Kidney tubule cell (primary cell): ENCODE measurements at places on chromosomes 6 and 20.
A peak's percentile ranks its signal among the peaks of the same experiment; 100 is the strongest.

DNA sequence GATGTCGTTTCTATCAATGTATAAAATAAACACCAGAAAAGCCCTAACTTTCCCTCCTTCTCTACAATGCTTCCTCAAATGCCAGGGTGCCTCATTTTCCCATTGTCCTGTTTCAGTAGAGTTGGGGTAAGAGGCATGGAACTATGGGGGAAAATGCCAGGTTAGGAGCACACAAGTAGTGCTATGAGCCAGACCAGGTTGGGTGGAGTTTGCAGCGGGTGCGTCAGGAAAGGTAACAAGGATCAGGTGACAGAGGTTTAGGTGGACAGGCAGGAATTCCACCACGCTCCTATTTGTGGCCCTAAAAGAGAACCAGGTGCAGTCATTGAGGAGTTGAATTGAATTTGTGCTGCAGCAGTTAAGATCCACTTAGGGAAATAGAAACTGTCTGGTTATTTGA is 36.5 kb downstream of the SYTL3 start:
- no peak for DNase-seq

- peak; percentile 58 for DNase-seq
Observed at GRCh38 chr6:139494376-139494990, 120.0 kb upstream of the CITED2 start.

DNA sequence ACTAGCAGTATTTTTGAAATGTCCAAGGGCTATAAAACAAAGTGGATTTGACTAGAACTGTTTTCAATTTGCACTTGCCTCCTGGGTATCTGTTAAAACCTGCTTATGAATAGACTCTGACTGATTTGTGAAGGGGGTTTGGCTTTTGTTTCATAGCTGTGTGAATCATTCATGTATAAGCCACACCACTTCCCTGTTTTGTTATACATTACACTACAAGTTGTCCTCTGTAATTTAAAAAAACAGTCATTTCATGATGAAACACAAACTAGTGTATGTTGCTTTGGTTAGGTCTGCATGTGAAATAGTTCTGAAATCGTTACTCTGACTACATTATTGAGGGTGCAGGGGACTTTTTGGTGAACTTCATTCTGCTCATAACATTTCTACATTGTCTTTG is 121.7 kb downstream of the NKAIN2 start:
- peak; percentile 79 for DNase-seq

GRCh38 chr6:10205120-10205519 is 209.8 kb downstream of the TFAP2A start:
- no peak for DNase-seq

- DNase-seq = no peak
Observed at GRCh38 chr6:43547222-43547621, 28.6 kb downstream of the XPO5 start.

GRCh38 chr6:111027219-111027618 is 45.4 kb downstream of the RPF2 start:
- no peak for DNase-seq

GRCh38 chr6:14573703-14574290 is 456.2 kb downstream of the CD83 start:
- DNase-seq = no peak

DNA sequence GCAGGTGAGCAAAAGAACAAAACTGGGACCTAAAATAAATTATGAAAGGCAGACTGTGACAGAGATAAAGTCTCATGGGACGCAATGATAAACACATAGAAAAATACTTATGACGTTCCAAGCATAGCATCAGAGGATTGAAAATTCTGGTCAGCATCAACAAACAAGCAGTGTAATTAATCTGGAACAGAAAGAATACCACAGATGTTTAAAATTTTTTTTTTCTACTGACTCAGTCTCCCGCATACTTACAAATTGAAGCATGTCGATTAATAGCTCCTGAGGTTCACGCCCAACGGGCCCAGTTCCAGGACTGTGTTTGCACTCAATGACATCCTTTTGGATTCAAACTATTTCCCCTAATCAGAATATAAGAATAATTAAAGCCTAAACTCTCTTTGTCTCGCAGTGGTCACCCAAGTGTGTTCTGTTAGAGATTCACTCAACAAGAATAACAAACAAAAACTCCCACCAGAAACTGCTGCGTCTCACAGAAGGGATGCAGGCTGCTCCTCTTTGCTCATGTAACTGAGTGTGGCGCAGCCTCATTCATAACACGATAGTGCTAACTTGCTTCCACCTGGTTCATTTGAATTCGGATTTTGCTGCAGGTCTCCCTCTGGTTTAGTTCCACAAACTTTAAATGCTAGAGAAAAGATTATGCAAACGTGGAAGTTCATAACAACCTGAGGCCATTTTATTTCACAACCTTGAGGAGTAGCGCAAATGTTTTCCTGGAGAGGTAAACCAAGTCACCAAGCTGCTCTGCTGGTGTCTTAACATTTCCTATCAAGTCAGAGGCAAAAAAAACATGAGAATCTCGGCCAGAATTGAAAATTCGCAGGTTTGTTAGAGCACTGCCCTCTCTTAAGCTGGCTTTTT is 69.0 kb upstream of the CITED2 start:
- DNase-seq = peak; percentile 7

DNA sequence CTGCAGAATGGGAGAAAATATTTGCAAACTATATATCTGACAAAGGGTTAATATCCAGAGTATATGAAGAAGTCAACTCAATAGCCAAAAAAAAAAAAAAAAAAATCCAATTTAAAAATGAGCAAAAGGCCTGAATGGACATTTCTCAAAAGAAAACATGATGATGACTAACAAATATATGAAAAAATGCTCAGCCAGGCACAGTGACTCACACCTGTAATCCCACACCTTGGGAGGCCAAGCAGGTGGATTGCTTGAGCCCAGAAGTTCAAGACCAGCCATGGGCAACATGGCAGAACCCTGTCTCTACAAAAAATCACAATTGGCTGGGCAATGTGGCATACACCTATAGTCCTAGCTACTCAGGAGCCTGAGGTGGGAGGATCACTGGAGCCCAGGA is 2.1 kb upstream of the ECHDC1 start:
- peak; percentile 60 for DNase-seq

DNA sequence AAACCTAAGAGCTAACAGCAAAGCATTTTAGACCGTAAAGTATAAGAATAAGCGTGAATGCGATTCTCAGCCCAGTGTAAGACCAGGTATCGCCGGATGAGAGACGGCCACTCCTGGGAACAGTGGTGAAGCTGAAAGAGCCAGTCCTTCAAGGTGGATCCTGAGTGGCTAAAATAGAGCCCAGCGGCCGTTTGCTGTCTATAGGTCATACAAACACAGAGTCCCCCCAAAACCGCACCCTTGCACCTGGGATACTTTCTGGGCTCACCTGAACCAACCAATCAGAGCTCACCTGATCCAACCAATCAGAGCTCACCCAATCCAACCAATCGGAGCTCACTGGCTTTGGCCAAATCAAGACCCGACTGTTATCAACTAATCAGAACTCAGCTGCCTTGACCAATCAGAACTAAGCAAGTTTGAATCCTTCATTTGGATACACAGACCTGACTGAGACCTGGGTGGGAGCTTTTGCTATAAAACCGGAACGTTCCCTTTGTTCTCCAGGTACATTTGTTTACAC is 248.2 kb downstream of the DLL1 start:
- no peak for DNase-seq

DNA sequence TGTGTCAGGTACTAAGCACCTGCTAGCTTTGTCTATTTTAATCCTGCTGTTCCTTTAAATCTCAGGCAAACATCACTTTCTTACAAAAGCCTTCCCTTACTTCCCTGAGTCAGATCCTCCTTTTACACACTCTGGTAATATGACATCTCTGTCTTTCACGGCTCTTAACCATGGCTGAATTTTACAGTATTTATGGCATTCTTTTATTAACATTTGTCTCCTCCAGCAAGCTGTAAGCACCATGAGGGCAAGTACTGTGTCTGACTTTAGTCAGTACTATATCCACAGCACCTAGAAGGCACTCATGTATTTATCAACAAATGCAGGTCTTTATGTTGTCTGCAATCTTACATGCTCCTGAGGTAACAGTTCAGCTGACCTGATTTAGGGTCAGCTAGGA is 33.7 kb upstream of the HBS1L start:
- DNase-seq = peak; percentile 15

GRCh38 chr20:58294497-58295455 is 14.7 kb upstream of the RAB22A start:
- DNase-seq = no peak

- no peak for DNase-seq
Observed at GRCh38 chr6:107354451-107354850, 104.9 kb downstream of the PDSS2 start.

DNA sequence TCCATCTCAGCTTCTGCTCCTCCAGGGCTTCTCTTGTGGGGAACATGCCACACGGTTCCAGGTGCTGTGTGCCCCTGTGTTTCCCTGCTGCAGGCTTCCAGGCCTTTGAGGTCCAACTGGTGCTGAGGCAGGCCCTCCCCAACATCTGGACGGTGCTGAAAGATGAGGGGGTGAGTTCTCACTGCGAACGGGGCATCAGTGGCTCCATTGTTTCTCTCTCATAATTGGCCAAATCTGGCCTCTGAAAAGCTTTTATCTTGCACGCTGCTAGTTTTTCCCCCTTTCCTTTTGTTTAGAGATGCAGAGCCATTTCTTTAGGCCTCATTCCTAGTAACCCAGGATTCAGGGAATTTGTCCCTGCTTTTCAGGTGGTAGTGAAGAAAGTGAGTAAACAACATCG is 8.6 kb downstream of the PNLDC1 start:
- DNase-seq = no peak

GRCh38 chr6:362924-363249 is 28.7 kb upstream of the IRF4 start:
- no peak for DNase-seq

DNA sequence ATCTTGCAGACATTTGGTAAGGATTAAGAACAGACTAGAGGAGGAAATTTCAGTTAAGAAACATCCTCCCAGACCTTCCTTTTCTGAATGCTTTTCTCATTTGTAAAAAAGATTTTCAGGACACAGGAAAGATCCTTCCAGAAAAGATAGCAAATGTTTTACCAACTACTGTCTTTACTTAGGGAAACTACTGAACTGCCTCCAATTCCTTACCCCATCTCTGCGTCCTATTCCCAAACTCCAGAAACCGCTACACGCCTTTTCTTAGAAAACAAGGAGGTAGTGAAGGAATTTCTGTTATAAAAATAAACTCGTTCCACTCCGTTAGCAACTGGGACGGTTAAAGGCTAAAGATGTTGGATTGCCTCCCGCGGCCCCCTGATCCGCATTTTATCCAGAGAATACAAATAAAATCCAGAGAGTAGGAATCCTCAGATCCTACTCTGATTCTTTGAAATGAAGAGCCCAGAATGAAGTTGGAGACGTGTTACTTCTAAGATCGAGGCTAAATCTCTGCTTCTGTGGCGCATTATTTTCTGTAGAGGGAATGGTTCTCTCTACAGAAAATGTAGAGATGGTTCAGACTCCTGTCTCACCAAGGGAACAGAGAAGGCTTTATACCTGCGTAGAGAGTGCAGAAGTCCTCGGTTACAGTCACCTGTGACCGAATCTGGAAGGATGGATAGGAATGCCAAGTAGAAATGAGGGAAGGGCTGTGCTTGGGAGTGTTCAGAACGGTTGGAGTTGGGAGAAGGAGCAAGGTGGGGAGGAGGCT is 133.0 kb downstream of the GPX5 start:
- peak; percentile 17 for DNase-seq
